ENCODE measurements at places on chromosomes 7 and 10.

DNA sequence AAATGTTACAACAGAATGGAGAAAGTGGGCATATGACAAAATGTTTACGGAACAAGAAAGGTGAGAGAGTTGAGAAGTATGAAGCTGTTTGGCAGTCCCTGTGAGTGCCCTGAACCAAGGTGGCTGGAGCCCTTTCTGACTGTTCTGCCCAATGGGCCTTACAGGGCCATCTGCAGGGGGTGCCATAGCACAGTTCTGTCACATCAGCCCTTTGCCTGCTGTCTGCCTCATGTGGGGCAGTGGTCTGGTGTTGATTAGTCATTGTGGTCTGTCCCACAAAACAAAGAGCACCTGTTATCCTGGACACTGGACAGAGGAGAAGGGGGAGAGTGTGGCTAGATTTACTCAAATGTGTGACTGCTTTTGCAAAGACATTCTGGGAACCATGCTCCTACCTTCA lies 51.5 kb upstream of the OSBPL3 start:
- peak; percentile 71 for DNase-seq

DNA sequence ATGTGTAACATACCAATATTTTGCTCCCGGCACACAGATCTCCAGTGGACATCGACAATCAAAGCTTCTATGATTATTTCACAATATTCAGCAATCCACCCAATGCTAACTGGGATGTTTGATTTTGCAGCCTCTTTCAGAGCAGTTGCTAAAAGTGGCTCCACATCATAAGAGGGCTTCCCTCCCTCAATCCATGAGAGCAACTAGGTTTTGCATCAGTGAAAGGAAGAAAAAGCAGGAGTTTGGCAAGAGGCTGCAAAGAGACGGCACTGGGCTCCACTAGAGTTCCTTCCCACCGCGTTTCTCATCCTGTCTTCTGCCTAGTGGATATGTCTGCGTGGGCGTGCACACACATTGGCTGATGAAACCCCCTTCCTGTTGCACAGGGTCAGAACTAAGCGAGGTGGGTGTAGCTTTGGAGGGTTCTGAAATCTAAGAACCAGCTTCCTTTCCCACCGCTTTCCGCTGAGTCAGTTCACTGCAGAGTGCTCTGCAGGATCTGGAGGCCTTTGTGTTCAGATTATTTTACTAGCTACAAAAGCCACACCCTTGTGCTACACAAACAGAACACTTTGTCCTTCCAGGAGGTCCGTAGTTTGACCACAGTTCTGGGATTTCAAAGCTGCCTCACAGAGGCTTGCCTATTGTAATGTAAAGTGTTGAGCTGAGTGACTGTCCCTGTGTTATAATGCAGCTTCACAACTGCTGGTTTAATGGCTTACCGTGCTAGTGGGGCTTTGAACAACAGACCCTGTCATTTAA lies 28.1 kb downstream of the ARL4A start:
- peak; percentile 69 for DNase-seq

- no peak for DNase-seq
These were observed 229.8 kb upstream of the YAE1 start for GRCh38 chr7:39336442-39336841.

DNA sequence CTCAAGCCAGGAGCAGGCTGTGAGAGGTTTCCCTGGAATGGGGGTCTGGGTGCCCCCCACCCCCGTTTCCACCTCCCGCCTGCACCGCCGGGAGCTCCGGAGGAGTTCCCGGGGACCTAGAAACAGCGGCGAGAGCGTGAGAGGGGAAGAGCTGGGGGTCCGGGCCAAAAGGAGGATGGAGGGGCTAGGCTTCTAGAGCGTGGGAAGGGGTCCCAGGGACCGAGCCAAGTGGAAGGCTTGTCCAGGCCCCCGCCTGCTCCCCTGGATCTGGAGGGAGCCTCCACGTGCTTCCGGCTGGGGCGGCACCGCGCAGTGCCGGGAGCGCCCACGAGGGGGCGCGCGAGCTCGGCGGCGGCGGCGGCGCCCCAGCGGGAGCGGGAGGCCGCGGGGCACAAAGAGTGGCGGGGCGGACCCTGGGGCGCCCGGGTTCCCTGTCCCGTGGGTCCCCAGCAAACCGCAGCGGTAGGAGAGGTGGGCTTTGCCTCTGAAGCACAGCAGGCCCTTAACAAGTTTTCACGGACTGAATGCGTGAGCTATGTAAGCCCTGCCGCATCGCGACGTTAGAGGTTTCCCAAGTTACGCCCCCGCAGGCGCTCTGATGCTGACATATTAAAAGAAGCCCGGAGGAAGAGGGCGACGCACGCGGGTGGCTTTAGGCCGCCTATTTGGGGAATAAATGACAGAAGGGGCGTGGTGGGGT lies 104.4 kb upstream of the LRRC4 start:
- DNase-seq, result peak; percentile 72

GRCh38 chr10:82942286-82943099 lies 1067.5 kb downstream of the NRG3 start:
- DNase-seq, result no peak

DNA sequence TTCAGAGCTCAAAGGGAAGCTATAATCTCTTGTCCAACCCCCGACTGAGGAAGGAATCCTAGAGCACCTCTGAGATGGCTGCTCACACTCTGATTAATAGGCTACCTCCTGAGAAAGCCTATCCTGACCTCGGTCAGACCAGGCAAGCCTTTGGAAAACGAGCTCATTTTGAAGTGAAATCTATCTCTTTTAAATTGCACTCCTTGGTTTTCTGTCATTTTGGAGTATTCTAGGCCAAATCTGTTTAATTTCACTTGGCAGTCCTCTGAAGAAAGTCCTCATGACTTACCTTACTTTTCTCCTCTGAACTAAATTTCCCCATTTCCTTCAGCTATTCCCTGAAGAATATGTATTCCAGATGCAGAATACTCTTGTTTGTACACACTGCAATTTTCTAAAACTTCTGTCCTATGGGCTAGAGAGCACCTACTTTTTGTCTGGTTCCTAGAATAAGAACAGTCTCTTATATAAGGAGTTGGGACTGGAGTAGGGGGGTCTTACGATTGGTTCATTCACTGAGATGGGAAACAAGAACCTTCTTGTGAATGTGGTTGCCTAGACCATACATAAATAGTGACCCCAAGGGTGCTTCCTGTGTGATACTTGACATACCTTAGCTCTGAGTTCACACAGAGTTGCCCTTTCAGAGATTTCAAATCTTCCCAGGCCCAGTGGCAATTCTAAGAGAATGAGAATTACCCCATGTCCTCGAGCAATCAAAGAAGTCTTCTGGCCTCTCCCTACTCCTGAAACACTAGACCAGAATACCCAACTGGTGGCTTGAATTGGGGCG lies 31.9 kb upstream of the HPS1 start:
- no peak for DNase-seq

DNA sequence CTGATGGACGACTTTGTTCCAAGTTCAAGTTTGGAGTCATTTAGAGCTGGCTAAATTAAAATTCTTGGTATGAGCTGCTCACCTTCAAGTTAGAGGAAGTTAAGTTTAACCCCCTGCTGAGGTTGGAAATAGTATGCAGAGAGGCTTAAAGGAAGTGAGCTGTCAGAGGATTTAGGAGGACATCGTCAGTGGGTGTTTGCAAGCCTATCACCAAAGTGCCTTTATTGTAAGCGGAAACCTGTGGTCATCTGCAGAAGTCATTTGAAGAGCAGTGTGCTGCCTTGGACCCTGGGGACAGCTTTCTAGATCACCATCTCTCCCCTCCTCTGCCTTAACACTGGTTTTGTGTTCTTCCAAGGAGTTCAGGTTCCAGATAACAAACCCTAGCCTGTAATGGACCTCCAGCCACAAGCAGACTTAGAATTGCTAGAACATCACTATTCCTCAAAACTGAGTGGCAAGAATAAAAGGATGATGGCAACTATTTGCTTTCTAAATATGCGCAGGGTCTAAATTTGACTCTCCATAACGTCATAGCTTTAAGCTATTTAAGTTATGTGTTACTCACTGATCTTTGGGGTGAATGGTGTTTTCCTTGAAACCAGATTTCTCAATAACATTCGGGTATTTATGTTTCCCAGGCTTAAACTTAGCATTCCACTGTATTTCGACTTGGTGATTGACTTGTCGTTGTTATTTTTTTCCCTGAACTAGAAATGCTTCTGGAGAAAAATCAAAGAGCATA lies 93.4 kb downstream of the SLC39A12 start:
- no peak for DNase-seq

DNA sequence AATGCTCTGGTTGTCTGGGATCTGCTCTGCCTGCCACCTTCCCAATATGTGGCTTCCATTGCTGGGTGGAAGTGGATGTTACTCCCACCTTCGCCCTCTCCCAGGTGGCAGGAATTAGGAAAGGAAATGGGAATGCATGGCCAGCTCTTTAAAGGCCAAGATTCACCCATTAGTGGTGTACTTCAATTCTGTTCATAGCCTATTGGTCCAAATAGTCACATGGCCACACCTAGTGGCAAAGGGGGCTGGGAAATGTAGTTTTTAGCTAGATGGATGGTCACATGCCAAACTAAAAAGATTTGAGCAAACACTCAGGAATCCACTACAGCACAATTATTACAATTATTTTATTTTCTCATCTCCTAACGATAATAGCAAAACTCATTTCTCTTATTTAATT lies 135.1 kb downstream of the NPY start:
- DNase-seq, result no peak

DNA sequence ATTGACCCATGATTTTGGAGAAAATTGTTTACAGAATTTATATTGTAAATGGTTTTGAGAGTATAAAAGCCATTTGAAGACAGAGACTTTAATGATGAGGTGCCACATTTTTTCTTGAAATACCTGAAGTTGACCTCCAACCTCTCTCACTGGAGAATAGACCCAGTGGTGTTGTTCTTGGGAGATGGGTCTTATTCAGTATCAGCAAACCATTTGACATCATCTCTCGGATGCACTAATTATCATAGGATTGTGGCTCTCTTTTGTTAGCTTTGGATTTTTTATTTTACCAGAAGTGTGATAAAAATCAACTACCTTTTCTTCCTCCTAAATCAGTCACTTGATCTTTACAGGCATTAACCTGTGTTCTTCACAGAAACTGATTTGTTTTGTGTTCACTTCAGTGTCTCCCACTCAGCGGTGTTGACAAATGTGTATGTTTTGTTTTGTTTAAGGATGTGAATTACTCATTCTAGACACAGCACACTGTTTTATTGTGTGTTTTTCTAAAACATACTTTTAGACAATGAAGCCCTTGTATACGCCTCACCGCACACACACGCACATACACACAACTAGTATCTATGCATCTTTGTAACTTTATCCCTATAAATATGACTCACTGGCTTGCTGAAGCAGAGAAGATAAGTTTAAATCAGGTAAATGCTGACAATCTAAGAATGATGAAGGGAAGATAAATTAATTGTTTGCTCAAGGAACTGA lies 455.6 kb downstream of the INHBA start:
- peak; percentile 69 for DNase-seq

DNA sequence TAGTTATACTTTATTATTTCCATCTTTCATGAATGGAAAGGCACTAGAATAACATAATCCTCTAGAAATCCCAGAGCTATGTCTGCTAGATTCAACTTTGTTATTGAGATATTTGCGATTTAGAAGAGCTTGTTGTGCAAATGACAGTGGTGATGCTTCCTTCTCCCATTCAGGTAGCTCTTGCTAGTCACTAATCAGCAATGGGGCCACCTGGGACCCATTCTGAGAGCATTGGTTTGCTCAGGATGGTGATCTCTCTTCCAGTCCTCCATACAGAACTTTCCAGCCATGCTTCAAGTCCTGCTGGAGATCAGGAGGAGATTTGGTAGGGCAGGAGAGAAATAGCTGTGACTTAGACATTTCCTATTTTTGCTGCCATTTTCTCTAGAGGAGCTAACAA lies 65.8 kb upstream of the WNT16 start:
- DNase-seq, result no peak

GRCh38 chr10:69010151-69010640 lies 21.6 kb downstream of the KIFBP start:
- no peak for DNase-seq

DNA sequence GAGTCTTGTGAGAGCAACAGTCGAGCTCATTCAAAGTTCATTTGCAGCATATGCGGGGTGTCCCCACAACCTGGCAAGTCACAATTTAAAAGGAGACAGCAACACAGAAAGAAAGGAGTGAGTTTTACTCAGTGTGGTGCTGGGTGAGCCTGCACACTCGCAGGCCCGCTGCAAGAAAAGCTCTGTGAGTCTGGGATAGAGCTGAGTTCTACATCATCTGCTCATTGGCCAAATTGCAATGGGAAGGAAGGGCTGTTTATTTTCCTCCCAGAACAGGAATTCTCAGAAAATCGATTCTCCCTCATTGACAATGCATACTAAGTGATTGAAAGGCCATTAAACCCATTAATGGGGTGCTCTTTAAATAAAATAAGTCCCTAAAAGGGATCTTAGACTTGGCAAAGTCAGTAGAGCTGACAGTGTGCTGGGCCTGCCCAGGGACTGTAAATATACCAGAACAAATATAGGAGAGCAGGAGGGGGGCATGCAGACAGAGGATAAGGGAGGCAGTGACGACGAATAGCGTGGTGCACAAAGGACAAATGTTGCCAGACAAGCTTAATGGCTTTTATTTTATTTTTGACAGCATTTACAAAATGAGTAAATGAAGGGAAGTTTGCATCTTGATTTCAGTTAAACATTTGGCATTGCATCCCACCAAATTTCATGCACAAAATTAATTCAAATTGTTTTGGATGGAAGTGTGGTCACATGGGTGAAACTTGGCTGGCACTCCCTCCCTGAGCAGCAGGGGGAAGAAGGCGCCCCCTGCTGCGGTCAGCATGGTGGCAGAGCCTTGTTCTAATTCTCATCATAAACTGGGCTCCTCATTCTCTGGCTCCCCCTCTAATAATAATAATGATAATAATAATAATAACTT lies 215.7 kb downstream of the SNX10 start:
- no peak for DNase-seq

- no peak for DNase-seq
These were observed 89.1 kb upstream of the HABP2 start for GRCh38 chr10:113463777-113464176.

DNA sequence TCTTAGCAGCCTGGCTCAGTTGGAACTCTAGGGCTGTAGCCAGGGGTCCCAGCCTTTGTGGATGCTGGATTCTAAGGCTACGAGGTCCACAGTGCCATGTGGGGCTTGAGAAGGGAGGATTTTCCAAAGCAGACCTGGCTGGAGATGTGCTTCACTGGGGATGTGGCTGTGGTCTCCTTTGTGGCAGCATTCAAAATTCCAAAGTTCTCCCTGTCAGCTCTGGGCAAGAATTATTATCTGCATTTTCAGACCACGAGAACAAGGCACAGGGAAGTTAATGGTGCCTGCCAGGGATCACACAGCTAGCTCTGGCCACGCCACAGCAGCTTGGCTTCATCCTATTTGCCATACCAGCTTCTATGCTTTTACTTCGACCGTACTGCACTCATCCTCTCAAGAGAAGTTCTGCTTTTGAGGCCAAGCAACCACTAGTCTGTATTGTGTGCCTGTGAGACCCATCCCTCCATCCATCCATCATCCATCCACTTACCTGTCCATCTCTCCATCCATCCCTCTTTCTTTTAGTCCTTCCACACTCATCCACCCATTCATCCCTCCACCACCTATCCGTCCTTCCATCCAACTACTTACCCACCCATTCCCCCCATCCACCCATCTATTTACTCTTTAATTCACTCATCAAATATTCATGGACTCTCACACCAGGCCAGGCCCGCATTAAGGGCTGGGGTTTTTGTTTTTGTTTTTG lies 71.5 kb downstream of the ZMIZ1 start:
- DNase-seq, result no peak

- peak; percentile 53 for DNase-seq
These were observed 61.0 kb downstream of the MPP7 start for GRCh38 chr10:28241741-28242399.

- no peak for DNase-seq
These were observed 14.9 kb downstream of the KCNK18 start for GRCh38 chr10:117212176-117212575.

All from Calu3 (cell line).